ENCODE measurements at places on chromosomes 16 and 17.
A peak's percentile ranks its signal among the peaks of the same experiment; 100 is the strongest.

GRCh38 chr17:51640108-51640622 is 379.8 kb downstream of the UTP18 start:
- DNase-seq: no peak

GRCh38 chr16:58533751-58534470 is 18.6 kb downstream of the SETD6 start:
- no peak for DNase-seq

- no peak for DNase-seq
Observed at GRCh38 chr17:53227111-53227510, 595.6 kb upstream of the KIF2B start.

GRCh38 chr16:51674615-51675014 is 523.5 kb upstream of the SALL1 start:
- DNase-seq: no peak

DNA sequence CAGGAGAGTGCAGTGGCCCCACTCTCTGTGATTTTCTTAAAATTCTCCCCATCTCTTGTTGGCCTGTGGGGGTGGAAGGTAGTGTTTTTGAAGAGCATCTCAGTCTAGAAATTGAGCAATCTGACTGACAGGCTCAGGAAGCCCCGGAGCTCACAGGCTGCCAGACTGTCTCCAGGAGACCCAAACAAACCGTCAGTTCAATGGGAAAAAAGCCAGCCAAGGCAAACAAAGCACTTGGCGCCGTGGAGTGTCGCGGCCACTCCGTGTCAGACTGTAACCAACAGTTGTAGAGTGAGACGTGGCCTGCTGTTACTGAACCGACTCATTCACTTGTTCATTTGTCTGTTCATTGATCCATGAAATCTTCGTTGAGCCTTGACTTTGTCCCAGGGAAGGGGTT is 33.7 kb downstream of the RGS9 start:
- no peak for DNase-seq

GRCh38 chr17:66441101-66441661 is 138.8 kb downstream of the PRKCA start:
- no peak for DNase-seq

DNA sequence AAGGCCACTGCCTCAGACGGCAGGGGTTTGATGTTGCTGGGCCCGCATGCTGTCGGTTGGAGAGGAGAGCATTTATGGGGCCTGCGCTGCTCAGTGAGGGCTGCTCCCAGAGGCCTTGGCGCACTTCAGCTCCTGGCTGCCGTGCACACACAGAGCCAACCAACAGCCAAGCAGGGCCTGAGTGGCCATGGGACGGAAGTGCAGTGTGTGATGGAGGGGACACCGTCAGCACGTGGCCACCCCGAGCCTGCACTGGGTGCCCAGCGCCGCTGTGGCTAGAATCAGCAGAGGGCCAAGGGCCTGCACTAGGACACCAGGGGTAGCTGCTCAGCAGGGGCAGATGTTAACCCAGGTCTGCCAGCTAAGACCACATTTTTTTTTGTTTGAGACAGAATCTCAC is 21.8 kb downstream of the KLHL36 start:
- DNase-seq: no peak

DNA sequence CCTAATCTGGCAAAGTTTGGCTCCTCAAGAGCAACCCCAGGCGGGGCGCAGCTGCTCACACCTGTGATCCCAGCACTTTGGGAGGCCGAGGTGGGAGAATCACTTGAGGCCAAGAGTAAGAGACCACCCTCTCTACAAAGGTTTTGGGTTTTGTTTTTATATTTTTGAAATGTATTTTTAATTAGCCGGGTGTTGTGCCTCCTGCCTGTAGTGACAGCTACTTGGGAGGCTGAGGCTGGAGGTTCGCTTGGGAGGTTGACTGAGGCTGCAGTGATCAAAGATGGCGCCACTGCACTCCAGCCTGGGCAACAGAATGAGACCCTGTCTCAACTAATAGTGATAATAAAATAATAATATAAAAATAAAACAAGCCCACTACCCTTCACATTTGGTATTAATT is 756 bp upstream of the USP7 start:
- DNase-seq: no peak

GRCh38 chr17:78142119-78142861 is 3.9 kb upstream of the C17orf99 start:
- DNase-seq: peak; percentile 87

- DNase-seq: peak; percentile 5
Observed at GRCh38 chr17:2580151-2580550, 13.3 kb upstream of the PAFAH1B1 start.

GRCh38 chr17:6257336-6257735 is 177.6 kb downstream of the AIPL1 start:
- no peak for DNase-seq

GRCh38 chr17:3915581-3915994 is 677 bp downstream of the P2RX1 start:
- DNase-seq: no peak

GRCh38 chr17:14070344-14070984 is 1.2 kb downstream of the COX10 start:
- no peak for DNase-seq

GRCh38 chr16:84507011-84507982 is 2.8 kb upstream of the MEAK7 start:
- DNase-seq: peak; percentile 82

DNA sequence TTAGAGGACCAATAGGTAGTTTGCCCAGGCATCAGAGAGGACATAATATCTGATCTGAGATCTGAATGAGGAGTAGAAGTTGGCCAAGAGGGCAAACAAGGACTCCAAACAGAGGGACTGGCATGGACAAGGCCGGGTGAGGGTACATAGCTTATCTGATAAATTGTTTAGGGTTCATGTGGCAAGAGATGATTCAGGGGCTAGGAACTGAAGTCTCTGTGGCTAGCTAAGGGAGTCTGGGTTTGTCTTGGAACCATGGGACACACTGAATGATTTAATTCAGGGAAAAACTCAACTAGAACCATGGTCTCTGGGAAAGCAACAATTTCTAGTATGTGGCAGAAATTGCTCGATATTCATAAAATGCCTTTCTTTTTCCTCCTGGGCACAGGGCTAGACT is 4.1 kb upstream of the AQP8 start:
- DNase-seq: no peak

GRCh38 chr17:81519284-81520020 is 6.9 kb upstream of the ACTG1 start:
- DNase-seq: no peak

Measured in lower leg skin (tissue), 4 donors.